ENCODE measurements at places on chromosomes 5 and 9.

- DNase-seq: no peak
Measured at GRCh38 chr5:125338440-125339174, 592.2 kb upstream of the ZNF608 start.

GRCh38 chr5:146232223-146232622 lies 28.8 kb downstream of the RBM27 start:
- no peak for DNase-seq

GRCh38 chr5:131230406-131230805 lies 33.4 kb upstream of the CDC42SE2 start:
- no peak for DNase-seq

DNA sequence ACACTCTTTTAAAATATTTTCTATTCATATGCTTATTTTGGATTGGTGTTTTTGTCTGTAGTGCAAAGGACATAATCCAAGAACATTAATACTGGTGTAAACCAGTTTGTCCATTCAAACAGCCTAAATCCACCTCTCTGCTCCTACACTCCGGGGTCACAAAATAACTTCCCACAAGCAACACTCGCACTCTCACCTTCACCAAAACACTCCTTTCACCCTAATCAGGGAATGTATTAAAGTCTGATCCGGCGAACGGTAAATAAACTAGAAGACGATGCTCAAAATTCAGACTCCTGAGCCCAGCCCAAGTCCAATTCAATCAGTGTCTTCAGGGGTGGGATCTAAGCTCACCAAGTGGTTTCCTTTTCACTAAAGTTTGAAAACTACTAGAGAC lies 649 bp downstream of the AP3B1 start:
- no peak for DNase-seq

DNA sequence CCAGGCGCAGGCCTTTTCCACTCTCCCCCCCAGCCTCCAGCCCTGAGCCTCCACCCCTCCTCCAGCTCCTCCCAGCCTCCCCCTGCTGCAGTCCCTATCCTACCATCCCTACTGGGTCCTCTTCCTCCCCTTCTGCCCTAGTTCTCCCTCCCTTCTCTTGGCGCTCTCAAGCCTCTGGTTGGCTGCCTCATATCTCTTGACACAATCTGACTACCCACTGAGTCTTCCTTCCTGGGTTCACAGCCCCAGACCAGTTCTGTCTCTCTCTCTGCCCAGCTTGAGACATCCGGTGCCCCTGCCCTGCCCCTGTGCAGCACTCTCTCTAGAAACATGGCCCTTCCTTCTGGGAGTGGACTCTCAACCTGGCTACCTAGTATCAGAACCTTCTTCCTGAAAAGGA lies 76.2 kb downstream of the TSPAN17 start:
- no peak for DNase-seq

GRCh38 chr5:133232911-133233310 lies 181.1 kb downstream of the HSPA4 start:
- DNase-seq: no peak

DNA sequence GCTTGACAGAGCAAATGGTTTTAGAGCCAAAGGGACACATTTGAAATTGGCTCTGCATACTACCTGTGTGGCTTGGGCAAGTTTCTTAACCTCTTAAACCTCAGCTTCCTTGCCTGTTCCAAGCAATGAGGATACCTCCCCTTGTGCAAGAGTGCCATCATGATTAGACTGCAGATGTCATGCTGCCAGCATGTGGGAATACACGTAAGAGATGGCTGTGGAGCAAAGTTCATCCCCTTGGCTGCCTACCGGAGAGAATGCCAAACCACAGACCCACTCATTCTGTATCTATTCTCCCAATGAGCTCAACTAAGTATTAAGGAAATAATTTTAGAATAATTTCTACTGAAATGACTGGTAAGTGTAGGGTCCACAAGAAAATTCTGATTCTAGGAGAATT lies 101.3 kb downstream of the WDR41 start:
- no peak for DNase-seq

DNA sequence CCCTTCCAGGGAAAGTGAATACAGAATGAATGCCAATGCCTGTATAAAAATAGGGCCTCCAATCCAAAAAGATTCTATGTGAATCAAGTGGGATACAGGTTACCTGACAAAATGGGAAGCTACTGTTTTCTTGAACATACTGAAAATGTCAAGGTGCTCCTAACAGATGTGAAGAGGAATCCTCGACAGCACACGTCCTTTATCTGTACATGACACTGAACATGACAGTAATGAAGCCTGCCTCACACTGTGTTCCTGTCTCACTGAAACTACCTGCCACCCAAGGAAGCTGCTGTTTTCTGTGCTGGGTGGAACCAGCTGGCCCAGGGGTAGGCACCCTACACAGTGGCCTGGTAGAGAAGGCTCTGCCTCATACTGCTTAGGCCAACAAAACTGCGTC lies 165.3 kb upstream of the RAPGEF1 start:
- no peak for DNase-seq

- DNase-seq: no peak
Measured at GRCh38 chr5:116448450-116448849, 126.2 kb downstream of the SEMA6A start.

GRCh38 chr9:109791003-109791677 lies 11.1 kb downstream of the PALM2AKAP2 start:
- no peak for DNase-seq

GRCh38 chr9:99778308-99778707 lies 43.4 kb upstream of the NR4A3 start:
- DNase-seq: no peak

DNA sequence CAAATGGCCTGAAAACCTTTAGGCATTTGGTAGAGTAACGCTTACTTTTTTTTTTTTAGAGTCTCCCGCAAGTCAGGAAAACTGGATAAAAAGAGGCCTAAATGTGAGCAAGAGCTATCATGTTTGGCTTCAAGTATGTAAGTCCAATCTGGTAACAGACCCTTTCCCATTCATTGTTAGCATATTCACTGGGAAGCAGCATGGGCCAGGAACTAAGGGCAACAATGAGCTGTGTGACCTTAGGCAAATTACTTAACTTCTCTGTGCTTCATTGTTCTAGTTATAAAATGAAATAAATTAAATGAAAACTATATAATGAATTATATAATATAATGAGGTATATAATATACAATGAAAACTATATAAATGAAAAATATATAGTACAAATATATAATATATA lies 114.3 kb upstream of the PCA3 start:
- no peak for DNase-seq

- no peak for DNase-seq
Measured at GRCh38 chr5:14292766-14293658, 149.9 kb downstream of the TRIO start.

GRCh38 chr9:5617749-5618148 lies 11.2 kb upstream of the RIC1 start:
- DNase-seq: peak; percentile 8

- no peak for DNase-seq
Measured at GRCh38 chr5:56430422-56430821, 197.3 kb upstream of the ANKRD55 start.

GRCh38 chr9:33414268-33414667 lies 11.9 kb upstream of the AQP7 start:
- peak; percentile 11 for DNase-seq

DNA sequence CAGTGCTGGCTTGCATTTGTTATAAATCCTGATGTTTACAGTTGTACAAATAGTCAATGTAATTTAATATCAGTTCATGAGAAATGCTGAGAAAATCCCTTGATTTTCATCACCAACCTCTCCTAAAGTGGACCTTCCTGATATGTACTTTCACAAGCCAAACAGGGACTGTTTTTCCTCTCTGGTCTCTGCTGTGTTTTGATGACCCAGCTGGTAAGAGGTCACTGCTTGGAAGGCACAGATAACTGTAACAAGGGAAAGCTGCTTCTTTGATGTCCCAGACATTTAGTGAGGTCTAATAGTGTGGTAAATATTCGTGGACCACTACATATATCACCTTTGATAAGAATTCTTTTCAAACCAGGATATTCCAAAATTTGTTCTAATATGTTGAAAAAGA lies 68.7 kb upstream of the HAPLN1 start:
- no peak for DNase-seq

GRCh38 chr9:106945727-106946660 lies 83.0 kb downstream of the ZNF462 start:
- no peak for DNase-seq
